CMK (cell line): ENCODE measurements at places on chromosomes 3 and 15.

DNA sequence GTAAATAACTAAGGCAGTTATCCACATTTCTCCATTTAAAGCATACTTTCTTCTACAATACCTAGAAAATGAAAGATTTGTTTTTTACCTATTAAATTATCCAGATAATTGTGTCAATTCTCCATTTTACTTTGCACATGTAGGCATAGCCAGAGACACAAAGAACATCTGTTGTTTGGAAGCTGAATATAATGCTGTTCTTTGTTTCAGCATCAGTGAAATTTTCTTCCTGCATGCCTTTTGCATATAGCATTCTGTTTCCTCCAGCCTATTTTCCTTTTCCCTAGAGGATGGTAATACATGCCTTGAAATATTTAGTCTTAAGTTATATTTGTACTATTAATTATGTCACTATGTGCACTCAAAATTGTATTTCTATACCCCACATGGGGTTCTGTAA lies 233.7 kb downstream of the CNTN6 start:
- DNase-seq = no peak

DNA sequence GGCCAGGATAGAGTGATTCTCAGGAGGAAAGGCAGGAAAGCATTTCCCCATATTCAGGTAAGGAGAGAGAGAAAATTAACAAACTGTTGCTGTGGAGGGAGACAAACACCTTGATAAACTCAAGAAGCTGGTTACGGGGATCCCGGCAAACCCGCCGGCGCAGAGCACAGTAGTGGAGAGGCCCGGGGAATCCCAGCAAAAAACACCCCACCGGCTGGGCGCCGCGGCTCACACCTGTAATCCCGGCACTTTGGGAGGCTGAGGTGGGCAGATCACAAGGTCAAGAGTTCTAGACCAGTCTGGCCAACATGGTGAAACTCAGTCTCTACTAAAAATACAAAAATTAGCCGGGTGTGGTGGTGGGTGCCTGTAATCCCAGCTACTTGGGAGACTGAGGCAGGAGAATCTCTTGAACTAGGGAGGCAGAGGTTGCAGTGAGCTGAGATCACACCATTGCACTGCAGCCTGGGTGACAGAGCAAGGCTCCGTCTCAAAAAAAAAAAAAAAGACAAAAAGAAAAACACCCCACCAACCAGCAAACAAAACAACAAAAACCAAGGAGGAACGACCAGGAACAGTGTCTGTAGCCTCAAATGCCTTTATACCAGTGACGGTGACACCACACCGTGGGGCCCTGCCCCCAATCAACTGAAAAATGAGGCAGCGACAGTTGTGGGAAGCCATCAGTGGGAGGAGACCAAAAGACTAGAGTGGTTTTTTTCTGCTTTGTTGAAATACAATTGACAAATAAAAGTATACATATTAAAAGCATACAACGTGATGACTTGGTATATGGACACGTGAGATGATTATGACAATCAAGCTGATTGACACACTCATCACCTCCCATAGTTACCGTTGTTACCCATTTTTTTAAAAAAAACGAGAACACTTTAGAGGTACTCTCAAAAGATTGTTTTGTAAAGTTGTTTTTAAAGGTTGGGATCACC lies 40.2 kb upstream of the IDH2 start:
- DNase-seq = peak; percentile 48

DNA sequence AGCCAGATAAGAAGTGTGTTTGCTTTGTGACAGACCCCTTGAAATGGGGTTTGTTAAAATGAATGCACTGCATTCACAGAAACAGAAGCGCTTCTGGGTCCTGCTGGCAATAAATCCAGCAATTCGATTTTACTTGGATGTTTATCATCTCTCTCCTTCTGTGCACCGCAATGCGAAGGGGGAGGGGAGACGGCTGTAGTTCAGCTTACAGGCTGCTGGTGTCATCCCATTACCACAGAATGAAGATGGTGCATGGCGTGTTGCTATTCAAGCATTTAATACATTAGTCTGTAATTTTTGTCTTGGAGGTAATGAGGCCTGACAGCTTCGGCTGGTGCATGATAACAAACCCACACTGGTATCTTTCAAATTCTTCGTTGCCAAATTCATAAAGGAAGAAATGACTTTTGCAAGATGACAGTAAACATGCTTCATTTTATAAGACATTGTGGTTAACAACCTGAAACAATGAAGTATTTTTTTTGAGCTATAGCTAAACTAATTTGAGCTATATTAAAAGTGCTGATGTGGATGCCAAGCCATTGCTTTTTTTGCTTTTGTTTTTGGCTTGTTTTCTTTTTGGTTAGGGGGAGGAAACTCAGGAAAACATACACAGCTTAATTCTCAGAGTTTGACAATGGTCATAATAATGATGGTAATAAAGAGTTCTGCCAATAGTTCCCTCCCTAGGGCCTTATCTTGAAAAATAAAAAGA lies 418.3 kb downstream of the OTOL1 start:
- peak; percentile 40 for DNase-seq

DNA sequence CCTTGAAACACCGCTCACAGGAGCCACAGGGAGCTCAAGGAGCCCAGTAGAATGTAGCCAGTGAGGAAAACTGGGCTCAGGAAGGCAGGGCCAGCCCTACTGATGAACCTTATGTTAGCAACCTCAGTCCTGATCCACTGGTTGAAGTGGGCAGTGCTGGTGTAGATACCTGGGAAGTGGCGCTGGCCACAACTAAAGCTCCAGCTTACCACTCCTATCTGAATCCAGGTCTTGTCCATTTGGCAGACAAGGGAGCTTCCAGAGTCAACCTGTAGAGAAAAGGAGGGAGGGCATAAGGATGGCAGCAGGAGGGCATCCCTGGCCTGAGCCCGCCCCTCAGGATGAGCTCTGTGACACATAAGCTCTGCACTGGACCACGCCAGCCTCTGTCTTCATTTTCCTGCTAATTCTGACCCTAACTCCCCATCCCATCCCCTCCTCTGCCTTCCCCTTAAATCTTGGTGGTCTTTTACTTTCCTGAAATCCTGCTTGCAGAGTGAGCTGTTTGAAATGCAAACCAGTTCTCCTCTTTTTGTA lies 2.1 kb upstream of the PRSS50 start:
- DNase-seq = no peak

- DNase-seq = no peak
These were observed 37.0 kb downstream of the ZNF710 start for GRCh38 chr15:90037961-90038631.
